ENCODE measurements at places on chromosomes 12 and 14. TPM values are rescaled to one million over a fixed set of nuclear protein-coding genes. Genes with fewer than 3 reads are reported as not detected.
A peak's percentile ranks its signal among the peaks of the same experiment; 100 is the strongest.

The MEG3 gene
- total RNA-seq, result 168 TPM

DNA sequence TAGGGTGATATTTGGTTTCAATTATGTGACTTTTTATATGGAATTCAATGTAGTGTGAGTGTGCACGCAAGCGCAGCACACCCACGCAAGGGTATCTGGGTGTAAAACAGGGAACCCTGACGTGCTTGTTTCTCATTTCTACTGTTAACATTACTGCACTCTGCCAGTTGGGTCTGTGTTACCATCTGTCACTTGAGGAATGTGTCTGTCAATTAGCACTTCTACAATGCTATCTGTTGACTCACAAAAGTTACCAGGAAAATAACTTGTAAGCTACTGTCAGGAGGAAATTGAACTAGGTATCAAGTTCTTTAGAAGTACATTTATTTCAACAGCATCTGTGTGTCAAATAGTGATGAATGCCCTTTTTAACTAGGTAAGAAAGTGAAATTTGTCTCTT, 695.5 kb upstream of the LRFN5 start:
- no peak for DNase-seq
- no peaks in the 10 kb centered on the region for H3K4me1 ChIP-seq
- H3K27ac ChIP-seq, result no peak overlapping the region
- no peak overlapping the region for H3K4me3 ChIP-seq

DNA sequence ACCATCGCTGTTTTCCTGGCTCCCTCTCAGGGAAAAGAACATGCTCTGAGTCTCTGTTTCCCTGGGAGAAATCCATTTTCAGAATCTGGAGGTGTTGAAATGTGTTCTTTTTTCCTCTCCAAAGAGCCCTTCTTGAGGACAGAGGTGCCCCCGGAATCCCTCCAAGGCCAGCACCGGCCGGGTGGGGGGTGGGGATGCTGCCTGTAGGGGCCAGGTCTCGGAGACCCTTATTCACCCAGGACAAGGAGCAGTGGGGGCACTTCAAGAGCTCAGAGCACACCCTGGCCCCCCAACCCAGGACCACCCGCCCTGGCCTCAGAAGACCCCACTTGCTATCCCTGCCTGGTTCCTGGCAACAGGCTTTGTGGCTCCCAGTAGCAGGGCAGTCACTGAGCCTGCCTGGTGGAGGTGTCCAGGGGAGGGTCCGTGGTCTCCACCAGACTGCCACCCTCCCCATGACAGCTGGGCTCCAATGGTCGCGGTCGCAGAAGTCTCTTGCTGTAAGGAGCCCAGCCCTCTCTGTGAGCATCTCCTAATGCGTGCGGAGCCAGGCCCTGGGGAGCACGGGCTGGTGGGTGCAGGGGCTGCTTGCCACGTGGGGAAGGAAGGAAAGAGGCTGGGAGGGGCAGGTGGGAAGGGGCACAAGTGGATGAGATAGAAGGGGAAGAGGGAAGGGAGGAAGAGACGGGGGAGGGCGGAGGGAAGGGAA, 13.2 kb upstream of the DIO3 start:
- DNase-seq, result no peak
- H3K27me3 ChIP-seq, result no peaks in the 10 kb centered on the region
- no peaks in the 10 kb centered on the region for H3K36me3 ChIP-seq

DNA sequence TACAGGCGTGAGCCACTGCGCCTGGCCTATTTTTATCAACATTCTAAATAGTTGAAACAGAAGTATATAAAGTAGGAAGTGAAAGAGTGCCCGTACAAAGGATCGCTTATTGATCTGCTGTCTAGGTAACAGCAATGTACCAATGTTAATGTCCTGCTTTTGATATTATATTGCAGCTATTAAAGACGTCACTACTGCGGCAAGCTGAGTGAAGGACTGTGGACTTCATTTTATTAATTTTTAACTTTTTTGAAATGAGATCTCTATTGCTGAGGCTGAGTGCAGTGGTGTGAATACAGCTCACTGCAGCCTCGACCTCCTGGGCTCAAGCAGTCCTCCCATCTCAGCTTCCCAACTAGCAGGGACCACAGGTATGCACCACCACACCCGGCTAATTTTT, 10.8 kb downstream of the PTGR2 start:
- H3K27ac ChIP-seq, result no peak overlapping the region
- H3K27me3 ChIP-seq, result no peaks in the 10 kb centered on the region
- H3K4me1 ChIP-seq, result no peaks in the 10 kb centered on the region
- DNase-seq, result no peak

DNA sequence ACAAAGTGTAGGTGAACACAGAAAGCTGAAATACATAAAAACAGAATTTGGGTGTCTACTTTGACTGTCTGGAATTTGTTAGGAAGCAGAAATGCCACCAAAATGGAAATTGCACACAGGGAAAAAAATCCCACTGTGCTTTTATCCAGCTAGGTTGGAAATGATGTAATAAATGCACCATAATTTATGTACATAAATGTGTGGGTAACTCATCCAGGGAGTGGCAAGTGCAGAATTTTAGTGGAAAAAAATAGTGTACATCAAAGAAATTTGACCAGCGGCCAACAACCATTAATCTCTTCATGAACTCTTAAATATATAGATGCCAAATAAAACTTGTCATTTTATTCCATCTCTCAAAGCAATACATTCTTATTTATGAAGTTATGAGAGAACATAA, 105.6 kb downstream of the LLPH start:
- DNase-seq, result no peak
- H3K36me3 ChIP-seq, result no peaks in the 10 kb centered on the region
- no peaks in the 10 kb centered on the region for H3K4me1 ChIP-seq
- H3K4me3 ChIP-seq, result no peak overlapping the region
- H3K27me3 ChIP-seq, result no peaks in the 10 kb centered on the region
- H3K27ac ChIP-seq, result no peak overlapping the region

DNA sequence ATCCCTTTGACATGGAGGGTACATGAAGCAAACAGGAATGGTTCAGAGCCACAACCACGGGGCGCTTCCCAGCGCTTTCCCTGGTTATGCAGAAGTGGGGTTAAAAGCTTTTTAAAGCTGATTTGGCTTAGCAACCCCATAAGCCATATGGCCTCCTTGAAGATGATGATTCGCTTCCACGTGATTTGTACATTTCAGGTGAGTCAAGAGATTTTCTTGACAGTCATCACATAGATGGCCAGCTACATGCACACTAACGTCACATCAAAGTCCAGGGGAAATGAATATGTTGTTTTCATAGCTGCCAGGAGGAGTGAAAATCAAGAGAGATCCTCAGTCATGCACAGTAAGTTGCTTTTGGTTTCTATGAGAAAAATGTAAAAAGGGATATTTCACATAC, 309.7 kb downstream of the TMEM132D start:
- no peak for DNase-seq
- no peaks in the 10 kb centered on the region for H3K36me3 ChIP-seq
- H3K27ac ChIP-seq, result no peak overlapping the region
- H3K4me3 ChIP-seq, result no peak overlapping the region

The ACSS3 gene
- 15.0 TPM for total RNA-seq

DNA sequence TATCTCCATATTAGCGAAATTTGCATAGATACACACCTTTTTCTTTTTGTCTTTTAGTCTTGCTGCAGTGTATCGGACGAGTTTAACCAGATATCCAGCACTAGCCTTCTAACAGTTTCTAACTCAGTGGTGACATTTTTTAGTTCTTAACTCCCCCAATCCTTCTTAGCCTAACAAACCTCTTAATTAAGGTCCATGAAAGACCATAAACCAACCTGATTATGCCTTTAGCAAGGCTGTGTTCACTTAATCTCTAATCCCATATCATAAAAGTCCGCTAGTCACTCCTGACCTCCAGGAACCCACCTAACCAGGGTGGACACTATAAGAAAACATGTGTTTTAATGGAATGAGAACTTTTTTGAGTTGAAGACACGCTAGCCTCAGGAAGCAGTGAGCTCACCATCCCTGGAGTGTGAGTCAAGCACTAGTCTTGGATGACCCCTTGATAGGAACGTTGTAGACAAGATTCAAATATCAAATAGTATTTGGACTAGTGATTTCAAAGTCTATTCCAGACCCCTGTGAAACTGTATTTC, 9.5 kb downstream of the CDKN1B start:
- H3K27me3 ChIP-seq, result no peaks in the 10 kb centered on the region
- peak overlapping the region; percentile 72 for H3K4me3 ChIP-seq
- peak overlapping the region; percentile 99 for H3K27ac ChIP-seq
- no peak for DNase-seq

GRCh38 chr12:18932715-18933114, 194.8 kb downstream of the CAPZA3 start:
- H3K27me3 ChIP-seq, result no peaks in the 10 kb centered on the region
- peak overlapping the region; percentile 22 for H3K27ac ChIP-seq
- no peak overlapping the region for H3K4me3 ChIP-seq
- no peak for DNase-seq

The RIPK3 gene
- total RNA-seq, result 3.9 TPM

- no peaks in the 10 kb centered on the region for H3K27me3 ChIP-seq
- no peaks in the 10 kb centered on the region for H3K36me3 ChIP-seq
- H3K27ac ChIP-seq, result no peak overlapping the region
- no peak for DNase-seq
These were observed 248.0 kb upstream of the PDE3A start for GRCh38 chr12:20120403-20120725.

DNA sequence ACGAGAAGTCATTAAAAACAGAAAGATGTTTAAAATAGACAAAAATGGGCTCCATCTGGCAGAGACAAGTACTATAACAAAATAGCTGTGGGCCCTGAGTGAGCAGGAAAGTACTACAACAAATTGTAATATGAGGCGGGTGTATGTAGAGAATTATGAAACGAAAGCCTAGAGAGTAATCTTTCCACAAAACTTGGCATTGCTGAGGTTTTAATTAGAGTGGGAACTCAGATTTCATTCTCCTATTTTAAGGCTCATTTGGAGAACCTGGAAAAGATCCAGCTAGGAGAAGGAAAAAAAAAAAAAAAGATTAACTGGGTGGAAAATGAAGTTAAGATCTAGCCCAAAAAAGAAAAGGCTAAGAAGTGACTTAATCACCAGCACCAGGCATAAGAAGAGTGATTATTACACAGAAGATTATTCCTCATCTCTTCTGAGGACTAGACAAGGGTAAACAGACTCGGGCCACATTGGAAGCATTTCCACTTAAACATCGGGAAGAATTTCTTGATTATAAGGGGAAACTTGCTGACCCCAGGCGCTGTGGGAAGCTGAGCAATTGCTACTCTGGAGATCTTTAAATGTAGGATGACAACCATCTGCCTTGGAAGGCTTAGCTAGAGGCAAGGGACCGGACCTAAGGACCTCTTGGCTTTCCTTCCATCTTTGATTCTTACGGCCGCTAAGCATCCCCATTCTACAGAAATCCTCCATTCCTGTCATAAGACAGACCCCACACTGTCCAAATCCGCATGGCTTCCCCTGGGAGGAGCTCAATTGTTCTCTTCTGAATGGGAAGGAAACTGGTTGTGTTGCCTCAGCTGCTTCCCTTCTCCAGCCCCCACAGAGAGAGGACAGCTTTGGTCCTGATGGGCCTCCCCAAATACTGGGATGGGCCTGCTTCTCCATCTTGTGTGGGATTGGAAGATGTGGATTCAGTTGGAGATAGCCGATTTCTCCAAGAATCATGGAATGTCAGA, 40.6 kb downstream of the IGF1 start:
- no peaks in the 10 kb centered on the region for H3K36me3 ChIP-seq
- DNase-seq, result no peak
- no peak overlapping the region for H3K4me3 ChIP-seq
- H3K27me3 ChIP-seq, result no peaks in the 10 kb centered on the region

- H3K27ac ChIP-seq, result no peak overlapping the region
- H3K27me3 ChIP-seq, result no peaks in the 10 kb centered on the region
- H3K36me3 ChIP-seq, result peaks cover 43% of the 10 kb centered on the region
- DNase-seq, result no peak
- no peak overlapping the region for H3K4me3 ChIP-seq
These were observed 9.7 kb upstream of the CFAP251 start for GRCh38 chr12:121908702-121909101.

The ACOT6 gene
- not detected for total RNA-seq

DNA sequence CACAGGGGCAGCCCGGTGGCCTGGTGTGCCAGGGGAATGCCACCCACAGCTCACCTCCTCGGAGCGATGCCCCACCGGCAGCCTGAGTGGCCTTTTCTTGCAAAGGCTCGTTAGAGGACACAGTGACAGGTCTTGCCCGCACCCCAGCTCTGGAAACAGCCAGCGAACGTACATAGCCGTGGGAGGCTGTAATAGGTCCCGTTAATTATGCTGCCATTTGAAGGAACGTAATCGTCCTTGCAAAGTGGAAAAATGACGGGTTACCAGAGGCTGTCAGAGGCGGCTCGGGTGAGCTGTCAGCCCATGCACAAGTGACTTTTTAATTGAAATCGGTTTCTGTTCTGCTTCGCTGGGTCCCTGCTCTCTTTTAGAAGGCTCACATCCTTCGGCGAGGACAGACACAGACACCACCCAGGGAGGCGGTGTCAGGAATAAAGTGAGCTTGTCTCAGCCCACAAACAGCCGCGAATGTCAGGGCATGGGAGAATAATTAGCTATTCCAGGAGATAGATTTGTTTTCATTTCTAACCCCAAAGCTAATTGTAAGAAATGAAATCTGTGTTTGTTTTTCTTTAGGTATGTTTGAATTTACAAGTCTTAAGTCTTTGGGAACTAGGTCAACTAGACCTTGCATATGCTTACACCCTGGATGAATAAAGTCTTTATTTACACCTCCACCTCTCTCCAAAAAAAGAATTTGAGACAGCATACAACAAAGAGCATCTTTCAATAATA, 77.2 kb upstream of the RFLNA start:
- no peak overlapping the region for H3K27ac ChIP-seq
- DNase-seq, result no peak
- H3K27me3 ChIP-seq, result no peaks in the 10 kb centered on the region
- no peaks in the 10 kb centered on the region for H3K36me3 ChIP-seq

DNA sequence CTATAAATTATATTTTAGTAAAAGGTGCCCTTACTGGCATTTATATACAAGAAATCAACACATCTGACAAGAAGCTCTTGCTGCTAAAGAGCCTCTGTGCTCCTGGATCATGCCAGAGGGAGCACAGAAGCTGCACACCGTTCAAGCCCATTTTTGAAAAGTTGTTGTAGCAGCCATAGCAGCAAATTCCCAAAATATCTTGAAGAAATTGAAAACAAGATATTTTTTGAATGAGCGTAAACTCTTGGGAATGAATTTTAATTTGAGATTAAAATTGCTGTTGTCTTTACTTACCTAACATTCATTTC, 540 bp upstream of the CLEC2D start:
- no peak for DNase-seq
- H3K27ac ChIP-seq, result no peak overlapping the region

The TMEM63C gene
- 1.3 TPM for total RNA-seq

- H3K4me1 ChIP-seq, result peaks cover 45% of the 10 kb centered on the region
- H3K36me3 ChIP-seq, result no peaks in the 10 kb centered on the region
- H3K27ac ChIP-seq, result peak overlapping the region; percentile 81
These were observed 6.4 kb downstream of the APOLD1 start for GRCh38 chr12:12791756-12792369.

The NRXN3 gene
- total RNA-seq, result 40.7 TPM

DNA sequence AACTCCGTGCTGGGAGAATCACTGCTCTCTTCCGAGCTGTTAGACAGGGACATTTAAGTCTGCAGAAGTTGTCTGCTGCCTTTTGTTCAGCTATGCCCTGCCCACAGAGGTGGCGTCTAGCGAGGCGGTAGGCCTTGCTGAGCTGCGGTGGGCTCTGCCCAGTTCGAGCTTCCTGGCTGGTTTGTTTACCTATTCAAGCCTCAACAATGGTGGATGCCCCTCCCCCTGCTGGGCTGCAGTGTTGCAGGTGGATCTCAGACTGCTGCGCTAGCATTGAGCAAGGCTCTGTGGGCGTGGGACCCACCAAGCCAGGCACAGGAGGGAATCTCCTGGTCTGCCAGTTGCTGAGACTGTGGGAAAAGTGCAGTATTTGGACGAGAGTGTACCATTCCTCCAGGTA, 43.7 kb downstream of the GPR137C start:
- H3K4me1 ChIP-seq, result no peaks in the 10 kb centered on the region
- H3K4me3 ChIP-seq, result no peak overlapping the region
- DNase-seq, result no peak
- no peaks in the 10 kb centered on the region for H3K36me3 ChIP-seq
- H3K27ac ChIP-seq, result no peak overlapping the region
- H3K27me3 ChIP-seq, result no peaks in the 10 kb centered on the region

The LPAR5 gene
- 1.5 TPM for total RNA-seq

Data from sigmoid colon (tissue), 7 donors.